ENCODE measurements at places on chromosomes 12 and 14. TPM values are rescaled to one million over a fixed set of nuclear protein-coding genes. Genes with fewer than 3 reads are reported as not detected.

Gene PTCSC3
- not detected for polyA plus RNA-seq

Gene OAS3
- 22.7 TPM for polyA plus RNA-seq

DNA sequence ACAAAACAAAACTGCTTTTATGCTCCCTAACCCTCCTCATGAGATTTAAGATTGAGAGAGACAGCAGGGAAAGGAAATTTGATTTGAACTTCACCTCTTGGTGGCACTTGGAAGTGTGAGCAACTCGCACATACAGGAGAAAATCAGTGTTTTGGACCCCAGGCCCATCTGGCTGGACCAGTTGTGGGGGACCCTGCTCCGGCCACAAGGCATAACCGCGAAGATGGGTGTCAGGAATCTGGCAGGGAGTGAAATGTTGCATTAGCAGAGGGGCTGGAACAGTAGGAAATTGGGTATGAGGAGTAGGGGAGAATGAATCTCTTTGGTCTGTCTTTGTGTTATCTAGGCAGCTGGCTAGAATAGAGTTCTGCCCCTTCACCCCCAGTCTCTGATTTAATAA lies 1.2 kb downstream of the CIROP start:
- no peak for DNase-seq

- DNase-seq: no peak
These were observed 64.4 kb downstream of the SERPINA3 start for GRCh38 chr14:94676495-94677185.

DNA sequence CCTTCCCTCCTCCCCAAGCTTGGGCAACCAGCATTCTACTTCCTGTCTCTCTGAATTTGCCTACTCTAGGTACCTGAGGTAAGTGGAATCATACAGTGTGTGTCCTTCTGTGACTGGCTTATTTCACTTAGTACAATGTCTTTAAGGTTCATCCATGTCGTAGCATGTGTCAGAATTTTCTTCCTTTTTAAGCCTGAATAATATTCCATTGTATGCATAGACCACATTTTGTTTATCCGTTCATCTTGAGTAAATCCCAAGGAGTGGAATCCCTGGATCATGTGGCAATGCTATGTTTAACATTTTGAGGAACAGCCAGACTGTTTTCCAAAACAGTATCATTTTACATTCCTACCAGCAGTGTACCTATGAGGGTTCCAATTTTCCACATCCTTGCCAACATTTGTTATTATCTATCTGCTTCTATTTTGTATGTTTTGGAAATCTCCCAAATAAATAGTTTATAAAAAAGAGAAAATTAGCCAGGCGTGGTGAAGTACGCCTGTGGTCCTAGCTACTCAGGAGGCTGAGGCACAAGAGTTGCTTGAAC lies 12.4 kb downstream of the HSP90AA1 start:
- DNase-seq: no peak

GRCh38 chr12:89456565-89456964 lies 68.0 kb downstream of the GALNT4 start:
- DNase-seq: no peak

DNA sequence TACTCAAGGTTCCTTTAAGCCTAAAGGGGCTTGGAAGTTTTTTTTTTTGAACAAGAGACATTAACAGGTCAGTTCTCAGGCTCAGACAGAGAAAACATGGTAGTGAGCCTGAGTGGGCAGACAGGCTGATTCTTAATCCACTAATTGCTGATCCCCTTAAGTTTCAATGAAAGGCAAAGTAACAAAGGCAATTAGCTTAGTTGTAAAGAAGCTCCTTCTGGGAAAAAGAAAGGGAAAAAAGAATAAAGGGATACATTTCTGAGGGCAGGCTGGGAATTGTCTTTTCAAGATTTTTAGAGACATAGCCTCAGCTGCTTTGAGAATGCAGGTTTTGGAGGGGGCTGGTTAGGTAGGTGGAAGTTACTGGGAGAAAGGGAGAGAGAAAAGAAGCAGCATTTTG lies 133.8 kb downstream of the CFAP54 start:
- DNase-seq: no peak

GRCh38 chr12:5206401-5207175 lies 162.9 kb downstream of the KCNA5 start:
- no peak for DNase-seq

Measured in A549 (cell line).